ENCODE measurements at places on chromosomes 4 and X.
A peak's percentile ranks its signal among the peaks of the same experiment; 100 is the strongest.

- no peak for DNase-seq
Measured at GRCh38 chr4:71275004-71275403, 63.8 kb upstream of the SLC4A4 start.

DNA sequence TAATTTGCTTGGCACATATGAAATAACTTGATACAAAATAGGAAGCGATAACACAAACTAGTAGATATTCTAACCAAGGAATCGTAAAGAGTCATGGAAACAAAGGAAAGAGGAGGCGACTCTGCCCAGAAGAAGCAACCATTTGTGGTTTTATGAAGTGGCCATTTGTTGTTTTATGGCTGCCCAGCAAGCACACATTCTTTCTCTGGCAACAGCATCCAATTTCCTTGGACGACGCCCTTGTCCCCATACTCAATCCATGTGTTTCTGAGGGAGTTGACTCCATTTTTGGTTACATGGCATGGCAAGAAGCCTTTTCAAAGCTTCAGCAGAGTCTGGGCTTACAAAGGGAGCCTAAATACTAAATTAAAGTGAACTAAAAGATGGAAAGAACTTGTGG lies 295.1 kb downstream of the INPP4B start:
- no peak for DNase-seq

DNA sequence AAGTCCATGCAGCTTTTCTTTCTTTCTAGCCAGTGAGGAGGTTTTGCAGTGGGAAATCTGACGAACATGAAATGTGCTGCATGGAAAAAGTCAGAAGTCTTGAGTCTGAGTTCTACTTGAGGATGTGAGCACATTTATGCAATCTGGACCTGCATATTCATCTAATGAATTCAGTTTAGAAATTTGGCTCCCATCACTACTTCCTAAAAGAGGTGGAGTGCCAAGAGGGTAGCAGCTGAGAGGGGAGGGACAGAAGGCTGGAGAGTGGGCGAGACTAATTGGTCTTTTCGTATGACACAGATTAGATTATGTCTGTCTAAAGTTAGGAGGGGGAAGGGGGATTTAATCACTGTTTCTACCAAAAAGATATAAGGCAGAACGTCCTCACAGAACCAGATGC lies 535.9 kb downstream of the IQCM start:
- DNase-seq: no peak

DNA sequence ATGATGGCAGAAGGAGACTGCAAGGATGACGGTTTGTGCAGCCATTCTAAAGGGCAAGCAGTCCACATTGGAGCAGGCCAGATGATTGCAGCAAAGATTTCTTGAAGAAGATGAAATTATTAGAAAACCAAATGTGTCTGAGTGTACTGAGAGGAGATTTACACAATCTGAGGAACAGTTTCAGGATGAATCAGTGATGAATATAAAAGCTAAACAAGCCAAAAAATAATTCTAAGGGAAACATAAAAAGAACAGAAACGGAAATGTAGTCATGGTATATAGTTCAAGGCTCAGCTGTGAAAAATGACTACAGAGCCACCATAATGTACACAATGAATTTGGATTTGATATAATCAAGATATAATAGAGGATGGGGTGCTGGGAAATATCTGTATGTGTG lies 168.5 kb downstream of the PDGFC start:
- DNase-seq: no peak

GRCh38 chr4:122584519-122584918 lies 36.3 kb downstream of the IL21 start:
- DNase-seq: no peak

GRCh38 chrX:135522878-135523693 lies 2.6 kb downstream of the INTS6L start:
- DNase-seq: no peak

DNA sequence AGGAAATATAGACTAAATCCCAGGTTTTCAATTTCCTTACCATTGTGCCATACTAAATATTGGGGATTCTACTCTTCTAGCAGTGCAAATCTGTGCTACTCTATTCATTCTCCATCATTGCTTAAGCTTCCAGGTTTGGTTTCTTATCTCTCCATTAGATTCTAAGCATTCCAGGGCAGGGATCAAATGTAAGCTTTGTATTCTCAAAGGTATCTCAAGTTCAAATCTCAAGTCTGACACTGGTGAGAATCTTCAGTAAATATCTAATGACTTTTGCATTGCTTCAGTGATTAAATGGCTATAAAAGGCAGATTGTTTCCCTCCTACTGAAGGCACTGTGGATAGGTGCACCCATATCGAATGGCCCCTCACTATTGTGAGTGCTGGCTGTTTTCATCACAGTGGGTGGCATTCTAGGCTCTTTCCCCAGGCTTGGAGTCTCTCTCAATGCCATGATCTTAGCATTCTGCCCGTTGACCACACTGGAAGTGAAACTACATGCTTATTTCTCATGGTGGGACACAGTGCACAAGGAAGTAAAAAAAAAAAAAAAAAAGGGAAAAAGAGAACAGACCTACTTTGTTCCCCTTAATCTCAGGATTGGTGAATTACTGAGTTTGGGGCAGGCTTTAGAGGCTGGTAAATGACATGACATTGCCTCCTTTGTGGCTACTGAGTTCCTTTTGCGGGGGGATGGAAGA lies 28.7 kb downstream of the FAM9C start:
- DNase-seq: no peak

GRCh38 chr4:1790005-1790404 lies 3.1 kb upstream of the FGFR3 start:
- DNase-seq: no peak

DNA sequence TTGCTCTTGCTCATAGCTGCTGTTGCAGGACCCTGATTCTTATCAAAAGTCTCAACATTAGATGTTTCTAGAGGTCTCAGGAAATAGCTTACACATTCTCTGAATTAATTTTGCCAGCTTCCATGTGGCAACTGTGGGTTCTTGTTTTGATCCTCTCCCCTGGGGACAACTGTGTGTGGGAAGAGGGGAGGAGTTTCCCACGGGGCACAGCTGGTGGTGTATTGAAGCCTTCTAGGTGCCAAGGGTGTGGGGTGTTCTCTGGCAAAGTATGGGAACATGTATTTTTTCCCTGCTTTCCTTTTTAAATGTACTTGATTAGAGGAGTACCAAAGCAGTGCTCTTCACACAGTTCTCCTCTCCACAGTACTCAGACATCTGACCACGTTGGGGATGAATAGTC lies 212.7 kb downstream of the RPA4 start:
- no peak for DNase-seq

GRCh38 chrX:139930916-139931645 lies 1.8 kb downstream of the ATP11C start:
- peak; percentile 10 for DNase-seq

DNA sequence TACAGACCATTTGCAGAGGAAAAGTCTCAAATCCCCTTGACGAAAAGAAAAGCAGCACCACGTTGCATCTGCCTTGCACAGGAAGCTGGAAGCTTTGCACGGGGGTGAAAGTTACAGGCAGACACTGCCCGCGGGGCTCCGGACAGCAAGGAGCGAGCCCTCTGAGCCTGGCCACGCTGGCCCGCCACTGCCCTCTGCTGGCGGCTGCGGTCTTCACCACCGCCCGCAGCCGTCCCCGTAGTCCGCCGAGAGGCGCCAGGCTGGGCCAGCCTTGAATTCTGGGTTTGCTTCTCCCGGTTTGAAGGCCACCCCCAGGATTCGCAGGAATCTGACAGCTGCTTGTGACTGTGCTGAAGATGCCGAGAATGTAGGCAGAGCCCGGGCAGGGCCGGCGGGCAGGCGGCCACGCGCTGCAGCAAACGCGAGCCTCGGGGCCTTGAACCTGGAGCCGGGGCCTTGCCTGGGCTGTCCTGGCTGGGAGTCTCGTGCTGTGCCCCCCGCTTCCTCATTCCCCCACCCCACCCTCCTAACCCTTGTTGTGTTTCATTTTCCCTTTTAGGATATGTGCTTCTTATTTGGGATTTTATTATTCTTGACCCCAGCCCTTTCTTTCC lies 49.2 kb downstream of the ENPP6 start:
- peak; percentile 62 for DNase-seq

DNA sequence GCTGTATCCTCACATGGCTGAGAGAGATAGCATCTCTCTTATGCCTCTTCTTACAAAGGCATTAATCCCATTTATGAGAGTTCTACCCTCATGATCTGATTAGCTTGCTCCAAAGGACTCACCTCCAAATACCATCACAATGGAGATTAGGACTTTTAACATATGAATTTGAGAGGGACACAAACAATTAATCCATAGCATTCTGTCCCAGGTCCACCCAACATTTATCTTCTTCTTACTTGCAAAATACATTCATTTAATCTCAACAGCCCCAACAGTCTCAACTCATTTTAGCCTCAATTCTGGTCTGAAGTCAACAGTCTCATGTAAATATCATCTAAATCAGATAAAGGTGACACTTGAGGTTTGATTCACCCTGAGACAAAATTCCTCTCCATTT lies 555.4 kb downstream of the RAB28 start:
- DNase-seq: no peak

DNA sequence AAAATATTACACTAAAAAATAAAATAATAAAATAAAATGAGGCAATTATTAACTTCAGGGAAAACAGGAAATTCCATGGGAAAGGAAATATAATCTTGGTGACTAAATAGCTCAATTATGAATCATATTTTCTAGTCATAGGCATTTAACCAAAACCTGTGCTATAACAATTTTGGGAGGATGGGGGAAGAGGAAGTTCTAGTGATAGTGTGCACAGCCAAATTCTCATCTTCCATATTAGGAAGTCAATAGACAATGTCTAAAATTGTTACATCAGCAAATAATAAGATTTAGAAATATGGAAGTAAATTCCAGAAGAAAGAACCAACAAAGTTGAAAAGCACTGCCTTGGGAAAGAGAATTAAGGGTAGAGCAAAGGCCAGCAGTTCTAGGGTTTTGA lies 2.8 kb downstream of the AWAT2 start:
- DNase-seq: no peak

- DNase-seq: no peak
Measured at GRCh38 chr4:57023104-57023503, 44.4 kb downstream of the POLR2B start.

GRCh38 chr4:171534391-171534790 lies 278.8 kb upstream of the GALNTL6 start:
- DNase-seq: no peak

GRCh38 chr4:7590189-7590588 lies 155.5 kb upstream of the PSAPL1 start:
- no peak for DNase-seq

GRCh38 chr4:75058486-75058885 lies 125.6 kb downstream of the PARM1 start:
- no peak for DNase-seq

- DNase-seq: no peak
Measured at GRCh38 chrX:40485102-40485826, 95.5 kb upstream of the ATP6AP2 start.

DNA sequence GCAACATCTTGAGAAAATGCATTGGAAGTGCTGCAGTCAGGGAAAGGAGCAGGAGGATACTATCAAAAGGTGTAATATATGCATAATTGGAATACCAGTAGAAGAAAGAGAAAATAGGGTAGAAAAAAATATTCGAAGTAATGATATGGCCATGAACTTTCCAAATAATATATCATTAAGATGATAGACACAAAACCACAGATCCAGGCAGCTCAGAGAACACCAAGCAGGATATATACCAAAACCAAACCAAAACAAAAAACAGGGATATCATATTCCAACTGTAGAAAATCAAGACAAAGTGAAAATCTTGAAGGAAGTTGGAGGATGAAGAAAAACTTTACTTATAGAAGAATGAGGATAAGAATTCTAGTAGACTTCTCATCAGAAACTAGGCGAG lies 9.7 kb upstream of the POLA1 start:
- DNase-seq: no peak

DNA sequence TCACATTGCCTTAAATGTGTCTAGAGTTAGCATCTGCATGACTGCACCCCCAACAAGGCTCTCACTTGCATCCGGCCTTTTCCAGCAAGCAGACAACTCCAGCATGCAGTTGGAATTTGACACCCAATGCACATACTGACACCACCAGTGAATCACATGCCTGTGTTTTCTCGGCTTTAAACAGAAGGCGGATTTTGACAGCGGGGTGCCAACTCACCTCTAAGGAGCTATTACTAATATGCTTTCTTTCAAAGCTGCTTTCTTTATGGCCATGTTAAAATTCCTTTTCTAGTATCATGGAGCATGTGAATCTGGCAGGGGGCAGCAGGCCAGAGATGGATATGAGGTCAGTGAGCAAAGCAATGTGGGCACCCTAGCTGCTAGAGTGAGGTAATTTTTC lies 78.0 kb upstream of the CLNK start:
- no peak for DNase-seq

DNA sequence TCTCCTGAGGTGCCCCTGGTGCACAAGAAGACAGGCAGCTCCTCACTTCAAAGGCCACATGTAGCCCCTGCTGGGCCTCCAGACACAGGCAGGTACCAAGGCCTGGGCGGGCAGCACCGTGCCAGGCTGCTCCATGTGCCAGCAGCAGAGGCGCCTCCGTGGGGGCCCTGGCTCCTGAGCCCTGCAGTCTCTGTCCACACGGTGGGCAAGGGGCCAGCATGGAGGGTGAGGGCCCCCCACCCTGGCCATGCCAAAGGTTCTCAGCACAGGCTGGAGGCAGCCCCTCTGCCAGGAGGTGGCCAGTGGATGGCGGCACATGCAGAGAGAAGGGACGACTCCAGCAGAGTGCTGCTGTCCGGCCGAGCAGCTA lies 72.6 kb downstream of the FAM53A start:
- DNase-seq: no peak

DNA sequence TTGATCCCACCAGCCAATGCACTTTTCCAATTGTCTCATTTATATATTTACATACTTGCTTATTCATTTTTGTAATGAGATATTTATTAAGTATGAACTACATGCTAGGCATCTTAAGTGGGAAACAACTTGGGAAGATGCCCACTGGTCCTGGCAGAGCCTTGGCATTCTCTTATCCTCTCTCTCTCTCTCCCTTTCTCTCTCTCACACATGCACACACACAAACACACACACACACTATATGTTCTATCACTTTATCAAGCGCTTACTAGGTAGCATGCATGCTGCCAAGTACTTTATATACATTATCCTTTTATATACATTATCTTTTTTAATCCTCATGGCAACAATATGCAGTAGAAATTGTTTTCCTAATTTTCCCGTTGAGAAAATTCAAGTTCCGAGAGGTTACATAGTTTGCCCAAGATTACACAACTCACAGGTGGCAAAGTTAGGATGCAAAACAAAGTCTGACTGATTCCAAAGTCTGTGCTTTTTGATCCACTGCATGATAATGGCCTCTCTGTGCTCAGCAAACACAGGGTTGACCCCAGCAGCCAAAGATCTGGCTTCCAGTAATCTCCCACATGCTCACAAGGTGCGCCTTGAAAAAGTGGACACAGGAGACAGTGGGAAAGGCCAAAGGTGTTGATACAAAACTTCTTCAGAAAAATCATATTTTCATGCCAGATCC lies 173.1 kb upstream of the KLF3 start:
- no peak for DNase-seq

GRCh38 chrX:53356186-53356585 lies 66.3 kb downstream of the SMC1A start:
- no peak for DNase-seq

- no peak for DNase-seq
Measured at GRCh38 chrX:30153175-30153880, 62.0 kb upstream of the MAGEB2 start.

GRCh38 chrX:123648028-123648810 lies 84.6 kb downstream of the THOC2 start:
- DNase-seq: peak; percentile 13

GRCh38 chr4:23333946-23334878 lies 555.6 kb downstream of the PPARGC1A start:
- DNase-seq: no peak

- no peak for DNase-seq
Measured at GRCh38 chr4:156391325-156391653, 437.6 kb upstream of the CTSO start.
